ENCODE measurements at places on chromosomes 13 and 19.

- no peak for DNase-seq
Measured at GRCh38 chr19:35519291-35519690, 5.8 kb upstream of the DMKN start.

- DNase-seq: no peak
Measured at GRCh38 chr19:38251564-38252051, 4.6 kb downstream of the PPP1R14A start.

DNA sequence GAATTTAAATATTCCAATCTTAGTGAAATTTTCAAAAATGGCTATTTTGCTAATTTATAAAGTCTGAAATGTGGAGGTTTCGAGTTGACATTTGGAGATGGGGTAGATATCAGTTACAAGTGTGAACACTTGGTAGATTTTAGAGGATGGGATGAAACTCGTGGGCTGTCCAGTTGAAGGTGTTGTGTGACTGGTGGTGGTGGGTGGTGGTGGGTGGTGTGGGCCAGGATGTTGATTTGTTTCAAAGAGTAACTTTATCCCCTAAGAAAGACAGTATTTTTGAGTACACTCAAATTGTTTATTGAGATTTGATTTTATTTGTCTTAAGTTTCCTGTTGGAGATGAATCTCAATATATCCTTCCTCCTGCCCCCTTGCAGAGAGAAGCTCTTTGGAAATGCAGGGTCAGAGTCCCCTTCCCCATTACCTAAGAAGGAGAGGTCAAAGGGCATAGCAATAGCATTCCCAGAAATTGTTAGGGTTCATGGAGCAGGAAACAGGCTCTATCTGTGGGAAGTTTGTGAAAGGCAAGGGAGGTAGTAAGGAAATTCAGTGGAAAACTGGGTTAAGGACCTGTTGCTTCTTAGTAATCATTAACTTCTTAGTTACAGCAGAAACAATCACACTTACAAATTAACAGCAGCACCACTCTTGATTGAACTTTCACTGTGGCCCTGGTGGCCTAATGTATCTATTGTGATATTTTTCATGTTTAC lies 133.6 kb upstream of the RNF113B start:
- DNase-seq: no peak

GRCh38 chr13:44219577-44220548 lies 153.8 kb upstream of the SERP2 start:
- DNase-seq: no peak

DNA sequence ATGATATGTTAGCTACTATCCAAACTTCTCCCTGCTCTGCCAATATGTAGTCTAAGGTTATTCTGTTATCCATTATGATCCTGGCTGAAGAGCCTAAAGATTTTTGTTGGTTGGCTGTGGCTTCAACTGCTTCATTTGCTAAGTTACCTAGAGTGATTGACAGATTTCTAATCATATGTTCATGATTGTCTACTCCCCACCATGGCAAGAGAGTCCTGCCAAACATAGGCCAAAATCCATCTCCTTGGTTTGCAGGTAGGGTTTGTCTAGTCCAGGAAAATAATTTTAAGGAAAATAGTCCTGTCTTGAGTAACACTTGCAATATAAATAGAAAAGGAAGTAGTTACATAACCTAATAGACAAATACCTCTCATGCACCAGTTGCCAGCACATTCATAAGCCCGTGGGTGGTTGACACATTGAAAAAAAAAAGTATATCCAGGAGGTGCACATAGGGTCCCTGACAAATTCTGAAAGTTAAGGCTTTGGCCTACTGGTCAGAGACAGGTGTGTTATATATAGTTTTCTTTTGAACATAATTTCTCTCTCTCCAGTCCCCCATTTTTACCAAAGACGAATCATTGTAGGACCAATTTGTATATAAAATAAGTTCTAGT lies 5.4 kb upstream of the CBY2 start:
- DNase-seq: no peak

DNA sequence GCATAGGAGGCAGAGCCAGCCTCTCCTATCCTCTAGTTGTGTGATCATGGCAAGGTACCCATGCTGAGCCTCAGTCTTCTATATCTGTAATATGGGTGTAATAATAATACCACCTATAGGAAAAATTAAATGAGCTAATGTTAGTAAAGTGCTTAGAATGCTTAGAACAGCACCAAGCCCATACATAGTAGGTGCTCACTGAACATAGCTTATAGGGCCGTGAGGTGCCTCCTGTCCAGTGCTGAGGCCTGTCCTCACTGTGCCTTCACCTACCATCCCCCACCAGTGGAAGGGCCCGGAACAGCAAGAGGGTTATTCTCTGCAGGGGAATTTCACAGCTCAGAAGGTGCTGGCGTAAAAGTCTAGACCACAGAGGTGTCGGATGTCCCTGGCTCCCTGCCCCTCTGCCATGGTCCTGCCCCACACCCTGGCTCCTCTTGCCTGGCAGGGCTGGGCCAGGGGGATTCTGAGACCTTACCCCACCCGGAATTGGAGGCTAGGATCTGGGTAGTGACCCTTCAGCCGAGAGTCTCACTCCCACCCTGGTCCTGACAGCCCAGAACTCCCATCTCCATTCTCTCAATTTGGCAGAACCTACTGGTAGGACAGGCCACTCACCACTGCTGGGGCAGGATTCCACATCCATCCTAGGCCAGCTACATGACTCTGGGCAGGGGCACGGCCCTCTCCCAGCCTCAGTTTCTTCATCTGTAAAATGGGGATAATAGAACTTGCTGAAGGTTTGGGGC lies 2.2 kb upstream of the SCN1B start:
- DNase-seq: no peak

- DNase-seq: no peak
Measured at GRCh38 chr19:55678121-55678671, 3.2 kb downstream of the EPN1 start.

- no peak for DNase-seq
Measured at GRCh38 chr13:78999494-78999893, 340.5 kb upstream of the OBI1 start.

- DNase-seq: no peak
Measured at GRCh38 chr13:98652721-98653462, 76.0 kb upstream of the STK24 start.

DNA sequence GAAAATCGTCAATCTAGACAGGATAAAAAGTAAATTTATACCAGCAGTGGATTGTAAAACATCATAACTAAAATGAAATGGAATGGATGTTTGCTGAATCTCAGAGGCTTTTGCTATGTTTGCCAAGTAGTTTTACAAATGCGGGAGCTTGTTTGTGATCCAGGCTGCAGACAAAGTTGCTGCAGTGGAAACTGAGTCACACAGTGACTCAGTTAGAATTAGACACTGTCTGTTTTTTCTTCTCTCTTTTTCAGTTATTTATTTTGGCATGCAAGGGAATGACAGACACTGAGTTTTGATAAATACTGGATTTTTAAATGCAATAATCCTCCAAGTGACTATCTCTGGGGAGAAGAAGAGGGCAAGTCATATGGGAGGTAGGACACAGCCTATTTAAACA lies 4.6 kb upstream of the PNMA8A start:
- DNase-seq: no peak

GRCh38 chr19:11096210-11096841 lies 7.1 kb downstream of the LDLR start:
- DNase-seq: no peak

DNA sequence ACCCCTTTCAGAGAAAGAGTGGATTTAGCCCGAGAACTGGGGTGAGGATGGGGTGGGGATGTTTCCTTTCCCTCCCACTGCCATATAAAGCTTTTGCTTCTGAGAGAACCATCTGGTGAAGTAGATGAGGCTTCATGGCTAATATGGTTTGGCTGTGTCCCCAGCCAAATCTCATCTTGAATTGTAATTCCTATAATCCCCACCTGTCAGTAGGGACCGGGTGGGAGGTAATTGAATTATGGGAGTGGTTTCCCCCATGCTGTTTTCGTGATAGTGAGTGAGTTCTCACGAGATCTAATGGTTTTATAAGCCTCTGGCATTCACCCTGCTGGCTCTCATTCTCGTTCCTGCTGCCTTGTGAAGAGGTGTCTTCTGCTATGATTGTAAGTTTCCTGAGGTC lies 270.9 kb downstream of the LMO7 start:
- DNase-seq: no peak

DNA sequence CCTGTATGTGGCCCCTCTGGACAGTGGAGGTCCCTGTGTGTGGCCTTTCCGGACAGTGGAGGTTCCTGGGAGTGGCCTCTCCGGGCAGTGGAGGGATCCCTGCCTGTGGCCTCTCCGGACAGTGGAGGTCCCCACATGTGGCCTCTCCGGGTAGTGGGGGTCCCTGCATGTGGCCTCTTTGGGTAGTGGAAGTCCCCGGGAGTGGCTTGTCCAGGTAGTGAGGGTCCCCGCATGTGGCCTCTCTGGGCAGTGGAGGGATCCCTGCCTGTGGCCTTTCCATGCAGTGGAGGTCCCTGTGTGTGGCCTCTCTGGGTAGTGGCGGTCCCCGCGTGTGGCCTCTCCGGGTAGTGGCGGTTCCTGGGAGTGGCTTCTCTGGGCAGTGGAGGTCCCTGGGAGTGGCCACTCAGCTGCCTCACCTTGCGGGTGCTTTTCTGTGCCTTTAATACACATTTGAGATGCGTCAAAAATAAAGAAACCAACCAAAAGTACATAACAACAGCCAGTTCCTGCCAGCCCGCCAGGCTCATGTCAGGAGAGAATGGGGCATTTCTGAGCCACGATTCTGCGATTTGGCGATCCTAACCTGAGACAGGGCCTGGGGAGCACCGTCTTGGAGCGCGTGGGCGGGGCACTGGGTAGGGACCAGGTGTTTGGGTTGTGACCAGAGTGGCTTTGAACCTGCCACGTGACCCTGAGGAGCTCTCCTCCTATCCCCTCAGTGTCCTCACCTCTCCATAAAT lies 194.7 kb downstream of the ZNF536 start:
- DNase-seq: no peak

GRCh38 chr19:55703790-55704215 lies 28.8 kb downstream of the EPN1 start:
- no peak for DNase-seq

- DNase-seq: no peak
Measured at GRCh38 chr19:38389101-38389925, 816 bp downstream of the SPRED3 start.

DNA sequence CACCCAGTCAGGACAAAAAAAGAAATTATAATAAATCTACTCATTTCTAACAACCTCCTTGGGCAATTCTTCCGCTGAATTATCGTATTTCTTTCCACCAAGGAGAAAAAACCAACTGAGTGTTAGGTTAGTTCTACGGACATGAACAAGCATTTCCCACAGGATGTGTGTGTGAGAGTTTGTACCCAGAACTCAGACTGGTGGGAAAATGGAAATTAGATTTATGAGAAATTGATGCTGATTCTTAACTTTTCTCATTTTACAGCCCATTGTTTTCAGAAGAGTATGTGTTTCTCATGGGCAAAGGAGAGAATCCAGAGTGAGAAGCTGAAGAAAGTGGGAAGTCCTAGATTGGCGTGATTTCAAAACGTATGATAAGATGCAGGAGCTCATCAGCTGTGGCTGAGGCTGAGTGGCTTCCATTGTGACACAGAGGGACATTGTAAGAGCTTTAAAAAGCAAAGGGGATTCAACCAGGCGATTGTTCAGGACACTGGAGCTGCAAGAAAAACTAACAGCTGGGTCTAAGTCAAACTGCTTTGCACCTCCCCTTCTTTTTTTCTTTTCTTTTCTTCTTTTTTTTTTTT lies 184.7 kb upstream of the ARGLU1 start:
- DNase-seq: no peak

DNA sequence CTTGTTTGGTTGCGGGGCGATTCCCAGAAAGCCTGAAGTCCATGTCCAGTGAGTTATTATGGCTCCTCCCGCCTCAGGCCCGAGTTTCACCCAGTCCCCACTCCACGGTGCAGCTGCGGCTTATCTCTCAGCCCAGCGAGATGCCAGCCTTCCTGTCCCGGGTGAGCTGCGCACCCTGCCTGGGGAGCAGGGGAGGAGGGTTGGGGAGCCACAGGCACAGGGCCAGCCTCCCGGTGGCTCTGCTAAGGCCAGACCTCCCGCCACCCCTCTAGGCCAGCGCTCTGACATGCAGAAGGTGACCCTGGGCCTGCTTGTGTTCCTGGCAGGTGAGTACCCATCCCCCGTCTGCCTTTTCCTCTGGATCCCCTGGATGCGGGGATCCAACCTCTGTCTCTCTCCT lies 3.5 kb downstream of the FXYD3 start:
- DNase-seq: no peak

DNA sequence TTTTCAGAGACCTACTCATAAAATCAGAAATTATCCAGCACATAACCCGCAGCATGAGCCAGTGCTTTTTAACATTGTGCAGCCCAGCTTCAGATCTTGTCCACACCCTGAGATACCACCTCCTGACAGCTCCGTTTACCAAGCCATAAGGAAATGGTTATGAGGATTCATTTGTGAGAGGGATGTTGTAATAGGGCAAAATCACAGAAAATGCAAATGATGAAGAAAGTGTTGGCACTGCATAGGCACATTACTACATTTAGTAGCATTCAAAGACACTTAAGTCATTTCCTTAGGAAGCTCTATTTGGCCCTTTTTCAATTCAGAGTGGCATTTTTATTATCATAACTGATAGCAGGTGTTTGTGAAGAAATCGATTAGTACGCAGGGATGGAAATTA lies 277.5 kb downstream of the DNAJC15 start:
- no peak for DNase-seq

DNA sequence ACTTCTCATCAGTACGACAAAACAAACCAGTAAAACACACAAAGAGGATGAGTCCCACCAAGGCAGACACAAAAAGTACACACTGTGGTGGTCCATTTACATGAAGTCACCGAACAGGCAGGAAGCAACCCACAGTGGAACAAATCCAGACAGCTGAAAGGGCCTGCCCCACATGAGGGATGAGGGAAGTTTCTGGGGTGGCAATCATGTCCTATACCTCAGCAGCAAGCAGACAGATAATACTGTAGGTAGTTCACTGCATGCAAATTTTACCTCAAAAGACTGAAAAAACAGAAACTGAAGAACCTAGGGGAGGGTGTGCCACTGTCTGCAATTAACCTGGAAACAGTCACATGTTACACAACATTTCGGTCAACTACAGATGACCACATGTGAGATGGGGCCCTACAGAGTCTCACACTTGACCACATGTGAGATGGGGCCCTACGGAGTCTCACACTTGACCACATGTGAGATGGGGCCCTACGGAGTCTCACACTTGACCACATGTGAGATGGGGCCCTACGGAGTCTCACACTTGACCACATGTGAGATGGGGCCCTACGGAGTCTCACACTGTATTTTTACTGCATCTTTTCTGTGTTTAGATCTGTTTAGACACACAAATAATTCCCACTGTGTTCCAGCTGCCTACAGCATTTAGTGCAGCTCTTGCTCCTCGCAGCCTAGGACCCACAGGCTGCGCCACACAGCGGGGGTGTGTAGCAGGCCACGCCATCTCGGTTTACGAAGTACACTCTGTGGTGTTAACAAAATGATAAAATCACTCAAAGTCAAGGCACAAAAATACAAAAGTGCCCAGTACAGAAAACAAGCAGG lies 22.2 kb downstream of the PCID2 start:
- no peak for DNase-seq

GRCh38 chr13:60331249-60332012 lies 65.6 kb upstream of the TDRD3 start:
- no peak for DNase-seq

GRCh38 chr19:19217099-19217498 lies 5.3 kb downstream of the NCAN start:
- DNase-seq: no peak
